ENCODE measurements at places on chromosomes 11 and 22.

GRCh38 chr11:101617735-101618332 is 34.0 kb upstream of the TRPC6 start:
- no peak for DNase-seq

GRCh38 chr11:7222619-7223018 is 29.1 kb upstream of the SYT9 start:
- DNase-seq = no peak

- no peak for DNase-seq
Observed at GRCh38 chr11:2357246-2357645, 19.9 kb upstream of the CD81 start.

DNA sequence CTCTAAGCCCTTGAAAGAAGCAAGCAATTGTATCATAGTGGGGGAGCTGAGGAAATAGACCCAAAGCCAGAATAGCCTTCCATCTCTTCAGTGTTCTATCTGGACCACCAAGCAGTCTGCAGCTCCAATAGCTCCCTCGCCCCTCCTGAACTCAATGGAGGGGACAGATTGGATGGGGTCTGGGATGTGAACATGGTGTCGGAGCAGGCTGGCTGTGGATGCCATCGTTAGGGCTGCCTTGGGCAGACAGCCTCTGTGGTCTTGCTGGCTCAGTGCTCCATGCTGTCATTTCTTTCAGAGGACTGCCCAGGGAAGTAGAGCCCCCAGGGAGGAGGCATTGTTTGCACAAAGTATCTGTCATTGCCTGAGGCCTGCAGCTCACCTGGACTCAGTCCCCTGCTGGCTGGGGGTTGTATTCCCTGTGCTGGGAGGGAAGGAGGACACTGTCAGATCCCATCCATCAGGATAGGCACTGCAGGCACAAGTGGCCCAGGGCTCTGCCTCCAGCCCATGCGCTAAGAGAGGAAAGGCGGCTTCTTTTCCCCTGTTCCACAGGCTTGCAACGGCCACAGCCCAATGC is 537.7 kb downstream of the BUD13 start:
- DNase-seq = no peak

DNA sequence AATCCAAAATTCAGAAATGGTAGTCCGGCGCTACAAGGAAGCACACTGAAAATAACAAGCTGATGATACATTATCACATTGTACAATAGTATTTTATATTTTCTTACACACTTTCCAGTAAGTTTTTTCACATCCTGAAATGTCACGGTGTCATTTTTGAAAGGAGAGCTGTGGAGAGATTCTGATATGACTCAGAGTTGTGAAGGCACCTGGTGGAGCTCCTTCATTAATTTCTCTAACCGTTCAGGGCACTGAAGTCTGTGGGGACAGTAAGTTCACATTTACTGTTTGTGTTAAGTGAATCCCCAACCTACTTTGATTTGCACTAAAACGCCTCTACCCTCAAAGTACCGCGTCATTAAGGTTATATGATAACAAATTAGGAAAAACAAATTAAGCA is 13.3 kb downstream of the LDHAL6A start:
- no peak for DNase-seq

GRCh38 chr11:126547691-126548090 is 192.2 kb downstream of the ST3GAL4 start:
- no peak for DNase-seq

DNA sequence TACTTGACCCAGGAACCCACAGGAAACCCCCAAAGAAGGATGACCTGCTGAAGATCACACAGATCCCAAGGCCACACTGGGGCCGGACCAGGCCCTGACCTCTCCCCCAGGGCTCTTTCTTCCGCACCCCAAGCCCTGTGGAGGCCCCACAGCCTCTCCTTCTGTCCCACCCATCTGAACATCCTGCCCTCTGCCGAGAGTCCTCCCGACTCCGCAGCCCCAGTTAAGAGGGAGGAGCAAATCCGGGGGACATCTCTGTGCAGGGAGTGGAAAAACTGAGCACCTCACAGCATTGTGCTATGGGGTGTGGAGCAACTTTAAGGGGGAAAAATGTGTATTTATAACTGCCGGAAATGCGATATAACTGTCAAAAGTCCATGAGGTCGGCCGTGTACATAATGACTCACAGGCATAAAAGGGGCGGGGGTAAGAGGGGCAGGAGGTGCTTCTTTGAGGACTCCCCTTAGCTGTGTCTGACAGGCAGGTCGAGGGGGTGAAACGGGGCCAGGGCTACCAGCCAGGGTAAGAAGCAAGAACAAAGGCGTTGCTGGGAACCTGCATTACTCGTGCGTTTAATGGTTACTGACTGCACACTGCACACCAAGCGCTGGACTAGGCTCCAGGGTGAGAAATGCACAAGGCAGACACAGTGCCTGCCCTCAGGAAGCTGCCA is 57.2 kb downstream of the WNT11 start:
- DNase-seq = no peak

DNA sequence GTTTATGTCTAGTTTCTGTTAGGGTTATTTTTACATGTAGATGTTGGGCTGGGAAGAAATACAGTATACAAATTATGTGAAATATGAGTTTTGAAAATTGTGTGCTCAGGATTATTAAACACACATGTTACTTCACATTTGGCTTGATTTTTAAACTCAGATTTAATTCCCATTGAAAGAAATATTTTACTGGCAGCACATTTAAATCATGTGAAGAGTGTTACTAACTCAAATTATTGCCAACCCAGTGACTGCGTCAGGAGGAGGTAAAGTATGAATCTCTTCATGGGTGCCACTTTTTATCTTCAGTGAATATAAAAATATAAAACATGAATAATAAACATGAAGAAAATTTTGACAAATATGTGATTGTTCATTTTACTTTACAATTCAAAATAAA is 457.5 kb upstream of the CCDC179 start:
- DNase-seq = no peak

DNA sequence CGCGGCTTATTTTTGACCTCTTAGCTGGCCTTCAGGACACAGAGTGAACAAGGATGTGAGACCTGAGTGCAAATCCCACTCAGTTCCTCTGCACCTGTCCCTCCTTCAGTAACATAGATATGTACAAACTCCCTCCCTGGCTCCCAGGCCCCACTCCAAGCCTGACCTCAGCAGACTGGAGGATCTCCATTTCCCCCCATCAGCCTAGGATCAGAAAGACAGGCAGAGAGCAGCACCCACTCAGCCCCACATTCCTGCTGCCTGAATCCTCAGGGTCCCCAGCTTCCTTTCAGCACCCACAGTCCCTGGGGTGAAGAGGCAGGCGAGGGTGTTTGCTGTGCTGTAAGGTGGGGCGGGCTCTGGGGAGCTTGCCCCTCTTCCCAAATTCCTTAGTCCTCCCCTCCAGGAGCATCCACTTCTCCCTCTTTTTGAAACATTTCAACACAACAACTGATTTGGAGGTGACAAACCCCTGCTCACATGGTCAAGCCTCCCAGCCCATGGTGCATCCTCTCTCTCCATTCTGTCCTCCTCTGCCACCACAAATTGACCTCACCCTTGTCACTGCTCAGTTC is 151.1 kb downstream of the FEZ1 start:
- no peak for DNase-seq

GRCh38 chr22:45997077-45997776 is 20.3 kb upstream of the WNT7B start:
- peak; percentile 70 for DNase-seq

DNA sequence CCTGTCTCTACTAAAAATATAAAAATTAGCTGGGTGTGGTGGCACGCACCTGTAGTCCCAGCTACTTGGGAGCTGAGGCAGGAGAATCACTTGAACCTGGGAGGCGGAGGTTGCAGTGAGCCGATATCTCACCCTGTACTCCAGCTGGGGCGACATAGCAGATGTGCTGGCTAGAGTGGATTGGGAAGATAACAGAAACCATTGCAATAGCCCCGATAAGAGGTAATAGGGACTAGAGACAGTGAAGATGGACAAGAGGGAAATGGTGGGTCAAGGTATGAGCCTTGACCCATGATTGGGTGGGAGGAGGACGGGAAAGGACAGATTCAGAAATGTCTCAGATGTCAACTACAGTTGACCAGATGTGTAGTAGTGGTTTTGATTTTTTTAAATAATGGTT is 6.1 kb downstream of the SWAP70 start:
- DNase-seq = no peak

DNA sequence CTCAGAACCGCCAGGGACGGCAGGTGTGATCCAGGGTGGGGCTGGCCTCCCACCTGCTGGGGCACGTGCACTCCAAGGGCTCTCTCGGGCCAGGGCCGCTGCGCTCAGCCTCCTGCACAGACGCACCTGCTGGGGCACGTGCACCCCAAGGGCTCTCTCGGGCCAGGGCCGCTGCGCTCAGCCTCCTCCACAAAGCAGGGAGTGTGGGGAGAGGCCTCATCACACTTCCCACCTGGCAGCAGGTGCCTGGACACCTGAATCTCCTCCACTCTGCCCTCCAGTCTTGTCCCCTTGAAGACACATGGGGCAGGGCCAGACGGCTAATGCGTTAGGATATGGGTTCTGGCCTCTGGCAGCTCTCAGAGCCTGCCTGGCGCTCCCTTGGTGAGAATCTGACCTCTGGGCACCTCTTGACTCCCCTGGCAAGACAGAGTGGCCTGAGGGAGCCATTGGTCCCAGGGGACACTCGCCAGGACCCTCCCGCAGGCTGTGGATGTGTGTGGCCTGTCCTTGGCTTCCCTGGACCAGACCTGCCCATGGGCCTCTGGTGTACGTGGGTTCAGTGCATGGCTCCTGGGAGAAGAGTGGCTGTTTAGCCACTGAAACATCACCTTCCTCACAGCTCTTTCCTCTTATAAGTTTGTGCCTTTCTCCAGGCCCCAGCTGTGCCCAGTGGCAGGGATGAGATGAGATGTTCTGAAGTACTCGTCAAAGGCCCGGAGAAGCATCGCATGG is 73.5 kb downstream of the BRD1 start:
- DNase-seq = no peak

DNA sequence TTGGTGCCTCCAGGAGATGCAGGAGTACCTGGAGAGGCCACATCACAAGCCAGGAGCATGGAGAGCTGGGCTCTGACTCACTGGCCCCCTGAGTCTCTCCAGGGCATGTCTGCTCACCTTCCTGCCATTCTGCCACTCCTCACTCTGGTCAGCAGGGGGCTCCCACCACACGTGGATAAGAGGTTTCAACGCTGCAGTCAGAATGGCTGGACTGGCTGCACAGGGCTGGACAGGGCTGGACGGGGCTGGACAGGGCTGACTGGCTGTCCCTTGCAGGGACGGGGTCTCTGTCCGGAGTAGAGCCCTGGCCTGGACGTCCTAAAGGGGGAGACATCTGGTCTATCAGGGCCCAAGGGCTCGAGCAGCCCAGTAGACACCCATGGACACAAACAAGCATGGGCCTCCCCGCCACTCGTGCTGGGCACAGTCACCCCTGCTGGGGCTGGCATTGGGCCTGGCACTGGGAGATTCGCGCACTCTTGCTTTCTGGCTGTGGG is 34.6 kb downstream of the CYTH4 start:
- DNase-seq = peak; percentile 79

DNA sequence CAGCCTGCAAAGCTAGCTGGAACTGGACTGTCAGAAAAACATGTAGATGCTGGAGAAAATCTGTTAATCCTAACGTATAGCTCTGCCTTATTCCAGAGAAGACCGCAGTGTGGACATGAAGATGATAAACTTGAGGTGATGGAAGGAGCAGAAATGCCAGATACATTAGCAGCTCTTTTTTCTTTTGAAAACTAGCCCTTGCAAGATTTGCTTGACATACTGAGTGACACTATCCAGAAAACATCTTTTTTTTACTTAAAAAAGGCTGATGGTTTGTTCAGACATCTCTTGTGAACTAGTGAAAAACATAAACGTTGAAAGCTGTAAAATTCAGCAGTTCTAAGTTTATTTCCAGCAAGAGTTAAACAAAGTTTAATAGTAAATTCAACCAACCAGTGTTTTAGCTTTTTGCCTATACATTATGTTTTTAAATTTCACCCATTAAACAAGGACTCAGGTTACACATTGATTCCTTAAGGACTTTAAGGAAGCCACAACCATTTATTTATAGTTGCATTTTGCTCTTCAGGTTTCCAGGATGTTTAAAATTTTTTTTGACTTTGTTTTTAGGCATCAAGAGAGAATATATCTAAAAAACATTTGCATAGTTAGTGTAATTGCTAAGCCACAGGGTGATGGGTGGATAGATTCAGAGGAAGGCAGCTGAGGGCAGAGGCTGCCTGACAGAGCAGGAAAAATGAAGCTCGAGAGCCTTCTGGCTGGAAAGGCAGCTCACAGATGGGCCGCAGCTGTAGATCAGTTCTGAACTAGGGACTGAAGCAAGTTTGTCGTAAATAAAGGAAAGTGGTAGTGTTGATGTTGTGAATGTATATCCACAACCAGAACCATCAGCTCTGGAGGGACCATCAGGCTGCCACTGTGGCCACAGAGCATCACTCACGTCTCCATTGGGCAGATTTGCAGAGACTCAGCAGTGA is 9.5 kb downstream of the SNAP29 start:
- no peak for DNase-seq

DNA sequence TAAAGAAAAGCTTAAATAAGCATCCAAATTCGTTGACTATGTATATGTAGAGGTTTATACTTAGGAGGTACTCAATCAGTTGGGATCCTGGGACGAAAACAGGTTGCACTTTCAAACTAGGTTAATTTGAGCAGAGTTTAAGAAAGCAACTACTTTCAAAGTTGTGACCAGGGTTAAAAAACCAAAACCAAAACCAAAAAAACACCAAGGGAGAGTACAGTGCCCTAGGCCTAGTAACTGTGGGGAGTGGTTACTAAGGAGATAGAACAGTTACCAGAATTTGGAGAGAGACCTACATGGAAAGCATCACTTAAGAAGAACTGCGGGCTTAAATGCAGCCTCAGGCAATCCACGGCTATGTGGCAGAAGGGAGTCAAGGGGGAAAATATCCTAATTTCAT is 148.3 kb downstream of the JRKL start:
- DNase-seq = no peak

DNA sequence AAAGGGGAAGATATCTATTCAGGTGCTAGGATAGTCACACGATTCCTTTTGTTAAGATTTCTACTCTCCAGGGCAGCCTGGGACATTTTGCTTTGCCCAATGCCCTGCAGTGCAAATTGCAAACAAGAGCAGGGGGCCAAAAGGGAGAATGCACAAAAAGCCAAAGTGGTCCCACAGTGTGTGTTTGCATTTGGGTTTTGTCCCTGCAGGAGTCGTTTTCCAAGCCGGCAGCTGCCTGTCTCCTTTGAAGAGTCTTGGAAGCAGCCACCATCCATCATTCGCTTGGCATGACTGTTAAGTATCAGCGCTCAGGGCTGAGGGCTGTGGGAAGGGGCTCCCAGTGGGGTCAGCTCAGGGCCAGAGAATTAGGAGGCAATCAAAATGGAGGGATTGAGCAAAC is 184.7 kb downstream of the MIAT start:
- no peak for DNase-seq

- no peak for DNase-seq
Observed at GRCh38 chr11:21262992-21263391, 593.6 kb downstream of the NELL1 start.
